Fibroblast of gingiva (primary cell): ENCODE measurements at places on chromosomes 6 and 20.
A peak's percentile ranks its signal among the peaks of the same experiment; 100 is the strongest.

- DNase-seq, result no peak
Measured at GRCh38 chr6:150620763-150621162, 21.1 kb downstream of the PLEKHG1 start.

DNA sequence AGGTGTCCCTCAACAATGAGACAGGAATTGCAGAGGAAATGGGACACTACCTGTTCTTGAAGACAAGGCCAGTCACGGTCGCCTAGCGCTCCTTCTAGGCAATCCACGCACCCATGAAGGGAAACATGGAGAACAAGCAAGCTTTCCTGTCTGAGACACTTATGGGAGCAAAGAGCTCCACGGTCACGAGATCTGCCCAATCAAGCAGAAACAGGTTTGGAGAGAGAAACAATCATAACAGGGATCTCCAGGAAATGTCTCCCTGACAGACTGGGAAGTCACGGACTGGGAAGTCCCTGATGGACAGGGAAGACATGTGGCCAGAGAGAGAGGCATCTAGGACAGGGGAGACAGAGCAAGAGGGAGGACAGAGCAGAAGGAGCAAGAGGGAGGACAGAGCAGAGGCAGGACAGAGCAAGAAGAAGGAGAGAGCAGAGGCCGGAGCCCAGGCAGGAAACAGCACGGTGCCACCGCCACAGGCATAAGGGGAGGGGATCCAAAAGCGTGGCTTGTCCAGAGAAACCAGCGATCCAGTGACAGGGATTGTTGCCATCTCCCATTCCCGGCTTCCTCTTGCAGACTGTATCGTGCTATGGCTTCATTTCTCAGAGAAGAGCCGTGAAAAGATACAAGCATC, 167.8 kb upstream of the ZNF337 start:
- DNase-seq, result no peak

DNA sequence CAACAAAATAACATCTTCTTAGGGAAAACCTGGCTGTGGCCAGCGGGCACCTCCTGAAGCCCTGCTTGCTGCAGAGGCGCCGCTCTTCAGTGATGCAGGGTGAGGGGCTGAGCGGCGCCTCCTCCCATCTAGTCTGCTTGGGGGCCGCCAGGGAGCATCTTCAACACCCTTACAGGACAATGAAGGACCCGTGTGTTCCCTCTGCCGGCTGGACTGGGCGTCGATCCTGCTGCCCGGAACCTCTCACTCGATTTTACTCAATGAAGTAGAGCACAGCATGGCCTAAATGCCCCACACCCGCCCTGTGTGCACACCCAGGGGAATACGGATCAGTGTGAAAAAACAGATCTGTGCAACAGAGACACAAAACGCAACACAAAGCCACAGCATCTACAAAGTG, 28.5 kb upstream of the MPC1 start:
- no peak for DNase-seq

GRCh38 chr6:138086573-138087196, 20.5 kb downstream of the PERP start:
- no peak for DNase-seq

- no peak for DNase-seq
Measured at GRCh38 chr20:32069711-32070110, 17.7 kb downstream of the HCK start.

GRCh38 chr6:158327211-158327610, 14.9 kb downstream of the TULP4 start:
- no peak for DNase-seq

GRCh38 chr6:38364775-38365174, 275.0 kb downstream of the BTBD9 start:
- no peak for DNase-seq

DNA sequence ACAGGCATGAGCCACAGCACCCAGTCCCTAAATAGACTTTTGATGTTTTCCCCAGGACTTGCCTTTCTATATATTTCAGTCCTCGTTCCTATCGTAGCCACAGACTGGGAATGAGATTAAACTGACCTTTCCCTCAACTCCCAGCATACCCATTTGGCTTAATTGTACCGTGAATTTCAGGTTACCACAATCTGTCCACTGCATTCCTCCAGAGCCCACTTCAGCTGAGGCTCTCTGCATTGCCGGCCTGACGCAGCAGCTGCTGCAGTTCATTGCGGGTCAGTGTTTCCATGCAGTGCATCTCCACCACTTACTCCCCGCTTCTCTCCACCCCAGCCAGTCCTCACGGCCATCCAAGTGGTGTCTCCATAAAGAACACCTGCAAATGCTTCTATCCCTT, 103.1 kb upstream of the RIN2 start:
- DNase-seq, result no peak

GRCh38 chr6:5995949-5996713, 10.6 kb downstream of the NRN1 start:
- peak; percentile 38 for DNase-seq

- DNase-seq, result peak; percentile 57
Measured at GRCh38 chr6:23013776-23014175, 444.4 kb downstream of the HDGFL1 start.

GRCh38 chr6:125537090-125537489, 212.3 kb upstream of the HEY2 start:
- DNase-seq, result no peak

GRCh38 chr6:119594907-119595306, 245.3 kb upstream of the MAN1A1 start:
- no peak for DNase-seq

- DNase-seq, result peak; percentile 26
Measured at GRCh38 chr6:49151461-49151860, 311.6 kb downstream of the MMUT start.

DNA sequence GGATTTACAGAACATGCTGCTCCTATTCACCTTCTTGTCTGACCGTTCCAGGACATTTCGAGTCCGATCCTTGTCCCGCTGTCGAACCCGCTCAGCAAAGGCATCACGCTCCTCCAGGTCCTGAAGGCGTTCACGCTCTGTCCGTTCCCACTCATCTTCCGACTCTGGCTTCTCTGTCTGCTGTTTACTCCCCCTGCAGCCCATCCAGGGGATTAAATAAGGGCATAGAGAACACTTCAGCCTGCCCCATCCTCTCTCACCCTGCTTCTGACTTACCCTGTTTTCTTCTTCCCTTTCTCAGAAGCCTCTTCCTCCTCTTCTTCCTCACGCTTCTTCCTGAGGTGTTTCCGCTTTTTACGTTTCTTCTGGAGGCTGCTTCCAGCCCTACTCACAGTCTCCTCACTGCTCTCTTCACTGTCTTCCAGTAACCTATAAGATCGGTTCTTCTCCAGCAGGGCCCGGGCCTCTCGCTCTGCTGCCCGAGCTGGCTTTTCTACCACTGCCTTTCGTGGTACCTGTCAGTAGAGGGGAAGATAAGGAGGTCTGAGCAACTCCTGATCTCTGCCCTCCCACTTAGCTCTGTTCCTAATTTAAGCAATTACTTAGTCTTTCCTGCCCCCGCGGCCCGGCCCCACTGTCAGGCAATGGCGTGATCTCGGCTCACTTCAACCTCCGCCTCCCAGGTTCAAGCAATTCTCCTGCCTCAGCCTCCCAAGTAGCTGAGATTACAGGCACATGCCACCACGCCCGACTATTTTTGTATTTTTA, 1.9 kb downstream of the DHX16 start:
- no peak for DNase-seq

- DNase-seq, result peak; percentile 48
Measured at GRCh38 chr20:40741507-40742106, 52.6 kb upstream of the MAFB start.

DNA sequence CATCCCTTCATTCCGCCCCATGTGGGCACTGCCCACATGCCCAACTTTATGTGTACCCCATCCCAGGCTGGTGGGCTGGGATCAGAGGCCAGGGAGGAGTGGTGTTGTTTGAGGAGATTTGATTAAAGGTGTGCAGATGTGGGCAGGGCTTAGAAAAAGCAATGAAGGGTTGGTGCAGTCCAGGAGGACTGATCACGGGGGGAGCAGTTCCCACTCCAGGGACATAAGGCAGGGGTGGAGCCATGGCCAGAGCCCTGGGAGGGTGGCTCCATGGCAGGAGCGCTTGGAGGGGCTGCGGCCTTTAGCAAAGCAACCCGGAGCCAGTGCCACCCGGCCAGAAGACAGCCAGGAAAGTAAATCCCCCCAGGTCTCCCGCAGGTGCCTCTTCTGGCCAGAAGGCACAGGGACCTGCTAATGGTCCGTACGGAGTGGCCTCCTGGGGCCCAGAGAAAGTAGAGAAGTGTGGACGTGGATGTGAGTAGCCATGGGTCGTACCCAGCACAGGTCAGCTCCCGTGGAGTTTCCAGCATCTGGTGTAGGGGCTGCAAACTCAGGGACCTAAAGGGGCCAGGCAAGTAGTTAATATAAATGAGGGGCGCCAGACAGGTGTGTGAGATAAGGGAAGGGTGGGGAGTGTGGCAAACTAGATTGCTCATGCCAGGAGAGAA, 62.1 kb upstream of the APCDD1L start:
- DNase-seq, result no peak

DNA sequence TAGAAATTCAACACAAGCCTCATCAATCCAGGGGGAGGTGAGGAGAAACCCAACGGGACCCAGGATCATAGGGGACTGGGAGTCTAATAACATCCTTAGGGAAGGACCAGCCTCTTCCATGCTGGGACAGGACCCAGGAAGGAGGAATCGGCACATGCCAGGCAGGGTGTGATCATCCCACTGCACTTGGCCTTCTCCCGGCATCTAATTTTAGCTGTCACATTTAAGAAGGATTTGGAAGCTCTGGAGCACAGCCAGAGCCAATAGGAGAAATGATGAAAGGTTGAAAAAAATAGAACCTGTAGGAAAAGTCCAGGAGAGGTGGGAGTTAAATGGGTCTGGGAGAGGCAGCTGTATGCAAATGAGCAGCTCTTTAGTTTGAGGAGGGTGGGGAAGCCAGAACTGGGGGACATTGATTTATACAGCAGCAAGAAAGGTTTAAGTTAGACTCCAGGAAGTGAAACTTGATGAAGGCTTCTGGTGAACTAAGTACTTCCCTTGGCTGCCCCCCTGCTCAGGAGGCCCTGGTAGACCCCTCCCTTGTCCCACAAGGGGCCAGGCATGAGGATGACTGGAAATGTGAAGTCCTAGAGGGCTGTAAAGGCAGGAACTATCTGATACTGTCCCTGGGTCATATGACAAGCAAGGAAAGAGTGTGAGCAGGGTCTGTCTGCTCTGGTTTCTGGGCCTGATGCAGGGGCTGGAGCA, 260.3 kb downstream of the LRFN2 start:
- no peak for DNase-seq
